NCI-H526 treated with DMSO at 0.1 percent for 48 hours (cell line): ENCODE measurements at places on chromosomes 5 and 9.

- no peak for DNase-seq
Measured at GRCh38 chr5:180435594-180435993, 58.6 kb upstream of the CNOT6 start.

DNA sequence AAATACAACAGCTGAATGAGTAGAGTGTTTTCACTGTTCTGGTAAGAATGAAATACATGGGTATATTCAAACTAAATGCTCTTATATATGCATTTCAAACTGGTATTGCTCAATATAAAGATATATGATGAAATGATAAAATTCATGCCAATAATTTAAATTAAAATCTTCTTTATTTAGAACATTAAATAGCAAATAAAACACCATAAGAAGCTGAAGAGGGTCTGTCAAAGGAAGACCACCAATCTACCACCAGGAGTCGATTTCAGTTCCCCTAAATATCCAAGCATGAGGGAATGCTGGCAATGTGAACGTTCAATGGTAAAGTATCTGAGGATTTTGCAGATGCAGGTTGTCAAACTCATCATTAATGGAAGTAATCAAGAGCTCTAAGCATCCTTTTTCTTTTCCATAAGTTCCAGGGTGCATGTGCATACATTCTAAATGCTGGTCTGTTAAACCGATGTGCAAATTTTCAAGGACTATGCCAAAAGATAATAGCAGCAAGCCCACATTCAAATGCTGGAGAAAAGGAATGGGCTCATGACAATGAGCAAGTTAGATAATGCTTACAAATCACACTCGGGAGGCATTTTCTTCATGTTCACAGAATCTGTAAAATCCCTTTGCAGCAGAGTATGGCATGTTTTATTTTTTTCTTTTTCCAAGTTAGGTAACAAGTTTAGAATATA is 118.8 kb upstream of the MTAP start:
- DNase-seq: no peak

DNA sequence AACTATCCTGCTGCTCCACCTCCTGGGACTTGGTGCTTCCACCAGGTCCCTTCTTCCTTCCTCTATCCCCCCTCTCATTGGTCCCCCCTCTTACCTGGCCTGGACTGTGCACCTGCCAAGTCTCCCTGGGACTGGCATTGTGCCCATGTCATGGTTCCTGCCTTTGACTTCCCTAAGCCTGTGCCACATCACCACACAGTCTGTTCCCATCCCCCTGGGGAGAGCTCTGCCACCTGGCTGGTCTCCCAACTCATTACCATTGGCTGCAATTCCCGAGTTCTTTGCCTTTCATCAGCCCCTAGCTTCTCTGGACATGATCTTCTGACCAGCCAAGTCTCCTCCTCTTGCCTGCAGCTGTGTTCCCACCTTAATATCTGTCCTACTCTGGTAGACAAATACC is 180.3 kb downstream of the SREK1 start:
- peak; percentile 1 for DNase-seq

- DNase-seq: no peak
Measured at GRCh38 chr9:107008011-107008410, 145.0 kb downstream of the ZNF462 start.

- DNase-seq: no peak
Measured at GRCh38 chr9:123131258-123131657, 97.8 kb downstream of the GPR21 start.

DNA sequence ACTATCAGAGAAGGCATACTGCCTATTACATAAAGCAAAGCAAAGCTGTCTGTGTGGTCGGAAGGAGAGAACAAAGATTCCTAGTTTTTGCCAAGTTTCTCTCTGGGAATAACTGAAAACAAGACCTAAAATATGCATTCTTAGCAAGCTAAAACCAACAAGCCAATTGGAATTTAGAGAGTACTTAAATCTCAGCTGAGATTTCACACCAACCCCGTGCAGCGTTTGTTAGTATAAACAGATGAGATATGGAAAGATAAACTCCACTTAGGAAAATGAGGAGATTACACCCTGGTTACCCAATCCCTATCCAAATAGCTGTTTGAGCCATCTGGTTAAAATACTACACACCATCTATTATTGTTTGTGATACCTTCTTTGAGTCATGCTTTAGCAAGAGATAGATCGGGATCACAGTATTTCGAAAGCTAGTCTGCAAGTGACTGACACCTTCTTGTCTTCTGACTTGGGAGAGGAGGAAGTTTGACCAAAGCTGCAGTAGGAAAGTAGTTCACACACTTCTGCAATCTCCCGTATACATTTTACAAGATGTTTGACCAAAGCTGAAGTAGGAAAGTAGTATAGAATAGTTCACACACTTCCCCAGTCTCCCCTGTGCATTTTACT is 18.2 kb downstream of the FAF2 start:
- DNase-seq: no peak

DNA sequence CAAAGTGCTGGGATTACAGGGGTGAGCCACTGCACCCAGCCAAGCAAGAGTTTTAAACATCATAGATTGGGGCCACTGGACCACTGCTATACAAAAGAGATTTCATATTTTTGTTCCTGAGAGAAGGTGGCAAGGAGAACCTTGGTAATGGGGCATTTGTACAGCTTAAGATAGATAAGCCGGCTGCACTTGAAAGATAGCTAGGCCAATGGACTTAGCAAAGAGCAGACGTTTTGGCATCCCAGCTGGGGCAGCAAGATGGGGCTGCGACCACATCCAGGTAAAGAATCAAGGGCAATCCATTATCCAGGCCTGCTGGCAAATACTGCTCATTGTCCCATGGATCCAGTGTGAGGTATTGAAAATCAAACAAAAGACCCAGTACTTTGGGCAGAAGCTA is 3.9 kb upstream of the ISCA1 start:
- DNase-seq: no peak

DNA sequence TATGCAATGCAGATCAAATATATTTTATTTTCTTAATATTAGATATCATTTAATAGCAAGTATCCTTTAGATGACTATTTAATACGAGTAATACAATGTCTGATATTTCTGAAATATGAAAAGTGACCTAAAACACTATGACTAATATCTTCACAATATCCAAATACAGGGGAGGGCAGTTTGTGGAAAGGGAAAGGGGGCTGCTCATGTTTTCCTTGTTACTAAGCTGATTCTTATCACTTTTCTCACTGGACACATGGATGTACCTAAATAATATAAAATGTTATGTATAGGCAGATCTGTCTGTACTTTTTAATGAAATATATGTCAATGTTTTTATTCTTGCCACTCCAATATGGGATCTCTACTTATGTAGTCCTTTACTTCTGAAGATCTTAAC is 1879.1 kb upstream of the ACO1 start:
- DNase-seq: no peak

- DNase-seq: no peak
Measured at GRCh38 chr5:139150367-139150999, 47.7 kb downstream of the SIL1 start.

- DNase-seq: peak; percentile 60
Measured at GRCh38 chr5:88674356-88675167, 208.4 kb downstream of the MEF2C start.

DNA sequence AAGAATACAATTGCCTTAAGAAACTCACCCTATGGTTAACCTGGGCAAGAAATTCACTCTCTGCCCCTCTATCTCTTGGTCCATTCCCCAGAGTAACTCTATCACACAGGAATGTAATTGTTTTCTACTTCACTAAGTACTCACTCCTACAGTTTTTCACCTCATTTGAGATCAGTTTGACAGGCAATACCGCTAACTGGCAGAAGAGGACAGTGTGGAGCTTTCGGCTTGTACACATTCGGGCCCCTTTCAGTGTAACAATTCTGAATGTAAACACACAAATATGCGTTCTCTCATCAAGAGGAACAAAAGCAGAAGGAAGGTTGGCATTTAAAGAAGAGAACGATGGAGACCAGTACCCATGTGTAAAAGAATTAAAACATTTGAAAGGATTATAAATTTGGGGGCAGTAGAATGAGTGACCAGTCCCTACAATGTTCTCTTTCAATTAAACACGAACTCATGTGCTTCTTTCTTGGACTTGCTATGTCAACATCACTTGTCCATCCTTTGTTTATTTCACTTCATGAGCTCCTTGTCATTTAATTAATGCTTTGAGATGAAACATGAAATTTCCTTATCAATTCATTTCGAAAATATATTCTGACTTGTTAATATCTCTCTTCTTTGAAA is 188.5 kb upstream of the GRAMD2B start:
- DNase-seq: no peak

GRCh38 chr5:160493806-160494338 is 72.2 kb downstream of the PTTG1 start:
- DNase-seq: no peak

GRCh38 chr9:70398145-70398556 is 16.3 kb downstream of the KLF9 start:
- no peak for DNase-seq

DNA sequence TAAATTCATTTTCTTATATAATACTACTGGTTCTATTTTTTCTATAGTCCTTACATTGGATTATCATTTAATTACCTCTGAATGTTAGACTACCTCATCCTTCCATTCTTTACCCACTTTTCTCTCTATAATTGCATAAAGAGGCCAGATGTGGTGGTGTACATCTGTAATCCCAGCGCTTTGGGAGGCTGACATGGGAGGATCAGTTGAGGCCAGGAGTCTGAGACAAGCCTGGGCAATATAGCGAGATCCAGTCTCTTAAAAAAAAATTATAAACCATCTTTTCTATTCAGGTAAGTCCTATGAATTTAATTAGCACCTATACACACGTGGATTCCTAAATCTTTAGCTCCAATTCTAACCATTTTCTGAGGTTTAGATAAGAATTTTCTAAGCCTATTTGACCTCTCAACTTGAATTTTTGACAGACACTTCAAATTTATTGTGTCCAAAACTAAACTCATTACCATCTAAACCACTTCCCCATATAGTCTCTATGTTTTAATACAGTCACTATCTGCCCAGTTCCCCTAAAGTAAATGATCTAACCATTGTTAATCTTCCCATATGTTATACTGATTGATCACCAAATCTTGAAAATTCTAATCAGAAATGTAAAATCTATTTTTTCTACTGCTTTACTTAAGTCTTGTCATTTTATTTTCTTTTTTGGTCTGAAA is 33.0 kb upstream of the CHD1 start:
- no peak for DNase-seq

DNA sequence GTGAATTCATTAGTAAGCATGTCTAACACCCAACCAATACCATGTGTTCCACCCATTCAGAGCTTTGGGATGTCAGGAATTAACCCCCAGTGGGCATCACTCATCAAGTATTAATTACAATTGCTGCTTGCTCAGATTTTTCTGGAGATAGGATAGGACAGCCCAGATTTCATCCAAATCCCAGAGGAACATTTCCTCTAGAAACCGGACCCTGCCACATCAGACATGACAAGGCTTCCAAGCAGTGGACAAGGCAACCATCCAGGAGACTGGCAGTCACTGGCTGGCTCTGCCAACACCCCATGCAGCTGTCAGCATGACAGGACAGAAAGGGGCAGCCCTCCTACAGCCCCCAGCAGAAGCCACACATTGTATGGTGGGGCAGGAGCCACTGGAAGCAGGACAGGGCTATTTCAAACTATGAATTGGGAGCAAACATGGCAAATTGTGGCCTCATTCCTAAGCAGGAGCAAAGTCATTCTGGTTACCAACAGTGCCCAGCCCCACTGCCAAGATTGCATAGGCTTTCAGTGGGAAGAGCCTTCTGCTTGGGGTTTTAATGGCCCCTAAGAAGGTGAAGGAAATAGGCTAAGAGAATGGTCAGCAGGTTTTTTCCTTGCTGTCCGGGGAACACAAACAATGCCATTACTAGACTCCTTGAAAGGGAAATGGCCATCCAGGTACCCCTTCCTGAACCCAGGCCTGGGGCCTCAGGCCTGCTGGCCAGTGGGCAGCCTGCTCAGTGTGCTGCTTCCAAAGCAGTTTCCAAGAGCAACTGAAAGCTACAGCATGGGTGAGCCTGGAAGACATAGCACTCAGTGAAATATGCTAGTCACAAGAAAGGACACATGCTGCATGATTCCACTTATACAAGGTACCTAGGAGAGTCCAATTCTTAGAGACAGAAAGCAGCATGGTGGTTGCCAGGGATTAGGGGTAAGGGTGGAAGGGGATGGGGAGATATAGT is 294.7 kb upstream of the SLC30A5 start:
- no peak for DNase-seq

GRCh38 chr5:110256298-110256697 is 470.2 kb downstream of the TMEM232 start:
- no peak for DNase-seq

DNA sequence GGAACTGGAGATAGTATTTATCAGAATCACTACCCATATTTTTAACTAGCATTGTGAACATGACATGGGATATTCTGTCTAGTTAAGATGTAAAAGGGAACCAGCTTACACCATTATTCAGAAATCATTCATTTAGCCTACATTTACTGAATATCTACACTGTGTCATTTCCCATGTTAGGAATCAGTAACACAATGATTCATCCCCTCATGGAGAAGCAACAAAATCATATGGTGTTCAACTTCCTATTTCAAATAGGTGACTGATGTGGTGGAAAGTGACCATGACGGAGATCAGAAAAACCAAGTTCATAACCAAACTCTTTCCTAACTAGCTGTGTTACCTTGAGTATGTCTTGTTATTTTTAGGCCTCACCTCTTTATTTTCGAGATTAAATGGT is 550.0 kb upstream of the TUSC1 start:
- no peak for DNase-seq

GRCh38 chr9:37002413-37003217 is 31.5 kb downstream of the PAX5 start:
- no peak for DNase-seq

- no peak for DNase-seq
Measured at GRCh38 chr9:112839331-112839730, 51.3 kb downstream of the SLC46A2 start.

GRCh38 chr9:19510907-19511306 is 102.1 kb downstream of the ACER2 start:
- DNase-seq: no peak

DNA sequence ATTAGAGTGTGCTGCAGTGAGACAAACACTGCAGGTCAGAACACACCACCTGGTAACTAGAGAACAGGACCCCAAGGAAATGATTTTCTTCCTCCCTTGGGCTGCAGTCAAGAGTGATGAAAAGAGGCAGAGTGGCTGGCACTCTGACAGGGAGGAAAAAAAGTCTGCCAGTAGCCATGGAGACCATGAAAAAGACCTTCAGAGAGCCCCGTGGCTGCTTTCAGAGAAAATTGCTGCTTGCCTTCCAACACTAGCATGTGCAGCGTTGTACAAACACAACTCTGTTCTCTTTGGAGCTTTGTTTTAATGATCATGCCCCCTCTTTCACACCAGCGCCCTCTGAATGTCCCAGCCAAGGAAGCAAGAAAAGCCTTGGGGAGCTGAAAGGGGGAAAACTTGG is 68.8 kb downstream of the ANKRD55 start:
- DNase-seq: no peak

- DNase-seq: no peak
Measured at GRCh38 chr9:89732295-89732938, 127.6 kb downstream of the GADD45G start.

DNA sequence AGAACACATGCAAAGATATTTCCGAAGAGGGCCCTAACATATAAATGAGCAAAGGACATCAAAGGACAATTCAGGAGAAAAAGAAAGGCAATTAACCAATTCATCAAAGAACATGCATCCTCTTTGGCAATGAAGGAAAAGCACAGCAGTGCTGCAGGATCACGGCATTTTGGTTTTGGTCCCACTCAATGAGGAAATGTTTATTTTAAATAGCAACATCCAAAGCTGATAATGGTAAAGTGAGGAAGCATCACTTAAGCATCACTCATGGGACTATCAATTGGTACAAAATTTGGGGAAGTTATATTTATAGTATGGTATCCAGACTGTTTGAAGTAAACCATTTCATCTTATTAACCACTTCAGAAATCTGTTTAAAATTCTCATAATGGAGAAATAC is 5.5 kb upstream of the CXCL14 start:
- DNase-seq: no peak

GRCh38 chr5:41176952-41177351 is 36.4 kb downstream of the C6 start:
- DNase-seq: no peak
